Hematopoietic multipotent progenitor cell treated with erythropoietin and hydrocortisone succinate and interleukin-3 and kit ligand, for 6 days (in vitro differentiated cells): ENCODE measurements at places on chromosomes 3 and 15.

- peak; percentile 30 for DNase-seq
Measured at GRCh38 chr3:190401963-190402362, 14.0 kb downstream of the CLDN16 start.

DNA sequence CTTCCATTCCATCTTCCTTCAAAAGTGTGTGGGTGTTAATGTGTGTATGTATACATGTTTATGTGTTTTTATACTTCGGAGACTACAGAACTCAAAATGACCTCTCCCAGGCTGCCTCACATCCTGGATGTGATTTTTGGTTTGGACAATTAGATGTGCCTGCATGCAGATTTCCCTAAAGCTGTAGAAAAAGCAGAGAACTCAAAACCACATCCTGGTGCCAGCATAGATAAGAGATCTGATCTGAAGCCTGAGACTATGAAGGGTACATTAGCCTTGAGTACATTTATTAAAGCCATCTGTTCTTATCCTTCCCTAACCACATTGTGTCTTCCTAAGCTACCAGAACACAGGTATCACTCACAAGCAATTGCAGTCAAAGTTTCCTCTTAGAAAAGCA lies 319.4 kb upstream of the RASGRP1 start:
- DNase-seq, result peak; percentile 30

- peak; percentile 78 for DNase-seq
Measured at GRCh38 chr3:124402791-124403190, 327.5 kb upstream of the UMPS start.

- no peak for DNase-seq
Measured at GRCh38 chr3:47015151-47015550, 35.7 kb downstream of the NBEAL2 start.

GRCh38 chr3:10740954-10741353 lies 75.1 kb upstream of the SLC6A11 start:
- no peak for DNase-seq

DNA sequence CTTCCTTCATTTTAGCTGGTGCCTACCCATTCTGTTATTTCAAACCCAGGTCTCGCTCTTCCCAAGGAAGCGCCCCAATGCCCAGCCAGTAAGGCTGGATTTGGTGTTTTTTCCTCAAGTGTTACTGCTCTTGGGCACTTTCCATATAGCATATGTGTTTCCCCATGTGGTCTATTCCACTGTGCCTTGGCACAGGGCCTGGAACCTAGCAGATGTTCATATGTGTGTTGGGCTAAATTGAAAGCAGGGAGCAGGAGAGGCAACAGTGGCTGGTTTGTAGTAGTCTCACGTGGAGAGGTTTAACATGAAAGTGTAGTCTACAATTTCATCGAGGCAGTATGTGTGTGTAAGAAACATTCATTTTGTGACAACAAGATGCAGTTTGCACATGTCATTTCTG lies 48.2 kb upstream of the TEX264 start:
- DNase-seq, result peak; percentile 32

DNA sequence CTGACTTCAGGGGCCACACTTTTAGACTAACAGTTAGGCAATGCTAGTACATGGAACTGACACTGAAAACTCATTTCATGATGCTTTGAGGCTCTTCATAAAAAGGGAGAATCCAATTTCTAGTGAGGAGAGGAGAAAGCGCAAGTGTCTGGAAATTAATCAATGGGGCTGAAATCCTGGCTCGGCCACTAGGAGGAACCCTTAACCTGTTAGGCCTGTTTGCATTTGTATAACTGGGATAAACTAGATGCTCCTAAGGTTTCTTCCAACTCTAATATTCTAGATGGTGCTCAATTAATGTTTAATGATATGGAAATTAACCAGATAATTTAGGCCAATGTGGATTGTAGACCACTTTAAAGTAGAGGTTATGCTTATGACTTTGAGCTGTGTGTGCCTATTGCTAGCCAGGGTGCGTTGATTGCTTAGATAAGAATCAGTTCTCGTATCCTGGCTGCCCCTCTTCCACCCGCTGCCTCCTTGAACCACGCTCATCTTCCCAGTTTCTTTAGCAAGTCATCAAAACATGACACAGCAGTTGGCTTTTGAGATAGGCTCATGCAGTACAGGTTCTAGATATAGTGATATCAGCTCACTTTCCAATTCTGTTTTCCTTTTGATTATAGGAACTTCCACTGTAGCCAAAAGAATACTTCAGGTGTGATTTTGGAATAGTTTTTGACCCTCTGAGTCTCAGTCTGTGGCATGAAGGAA lies 16.8 kb upstream of the CRBN start:
- peak; percentile 66 for DNase-seq

DNA sequence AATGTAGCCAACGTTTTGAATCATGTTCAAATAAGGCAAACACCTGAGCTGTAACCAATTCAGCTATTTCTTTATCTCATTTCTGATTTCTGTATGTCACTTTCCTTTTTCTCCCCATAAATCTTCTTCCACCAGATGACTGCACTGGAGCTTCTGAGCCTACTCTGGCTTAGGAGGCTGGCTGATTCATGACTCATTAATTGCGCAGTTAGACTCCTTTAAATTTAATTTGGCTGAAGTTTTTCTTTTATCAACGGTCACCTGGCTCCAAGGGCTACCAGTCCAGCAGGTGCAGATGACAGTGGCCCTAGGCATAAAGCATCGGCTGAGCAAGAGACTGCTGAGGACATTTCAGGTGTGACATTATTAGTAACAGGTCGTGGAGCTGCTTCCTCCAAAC lies 39.6 kb upstream of the ITGA11 start:
- DNase-seq, result no peak

DNA sequence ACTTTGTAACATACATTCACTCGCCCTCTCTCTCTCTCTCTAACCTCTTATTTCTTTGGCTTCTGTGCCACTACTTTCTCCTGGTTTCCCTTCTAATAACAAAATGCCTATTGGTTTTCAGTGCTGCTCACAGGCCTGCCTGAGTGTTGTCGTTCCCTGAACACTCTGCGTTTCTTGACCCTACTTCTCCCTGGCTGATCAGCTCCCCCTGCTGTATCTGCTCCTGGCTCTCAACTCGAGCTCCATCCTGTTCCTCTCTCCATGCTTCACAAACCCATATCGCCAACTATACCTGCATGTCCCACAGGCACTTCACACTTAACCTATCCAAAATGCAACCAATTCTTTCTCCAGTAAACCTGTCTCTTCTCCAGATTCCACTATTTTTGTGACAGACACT lies 111.4 kb downstream of the OPA1 start:
- peak; percentile 59 for DNase-seq

- peak; percentile 86 for DNase-seq
Measured at GRCh38 chr15:73873889-73874511, 636 bp downstream of the TBC1D21 start.

DNA sequence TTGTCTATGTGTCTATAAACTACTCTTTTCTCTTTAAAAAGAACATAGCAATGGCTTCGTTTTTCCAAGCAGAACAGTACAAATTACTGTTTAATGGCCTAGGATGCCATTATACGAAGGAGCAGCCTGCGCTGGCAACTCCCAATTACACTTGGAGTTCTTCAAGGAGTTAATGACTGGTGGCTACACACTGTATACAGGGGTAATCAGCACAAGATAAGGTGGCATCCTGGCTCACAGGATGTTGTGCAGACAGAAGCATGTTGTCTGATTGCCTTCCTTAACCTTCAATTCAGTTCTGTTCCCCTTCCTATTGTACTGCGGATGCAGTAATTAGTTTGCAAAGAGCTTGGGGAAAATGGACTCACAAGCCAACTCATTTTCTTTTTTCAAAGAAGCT lies 250.7 kb upstream of the ROBO2 start:
- DNase-seq, result no peak

GRCh38 chr3:96012939-96013338 lies 801.5 kb upstream of the EPHA6 start:
- no peak for DNase-seq

DNA sequence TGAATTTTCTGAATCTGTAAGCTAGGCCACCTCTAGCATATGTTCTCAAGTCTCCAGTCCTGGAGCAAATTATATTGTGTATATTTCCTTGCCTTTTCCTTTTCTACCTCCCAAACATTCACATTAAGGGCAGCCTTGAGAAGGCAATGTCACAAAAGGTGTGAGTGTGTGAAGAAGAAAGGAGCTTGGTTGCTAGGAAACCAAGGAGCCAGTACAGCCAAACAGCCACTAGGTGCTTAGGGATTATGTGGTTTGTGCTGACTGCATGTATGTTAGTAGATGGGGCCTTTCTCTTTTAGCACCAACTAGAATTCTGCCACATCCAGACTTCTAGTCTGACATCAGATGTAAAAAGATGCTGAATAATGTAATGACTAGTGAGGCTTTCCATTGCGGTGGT lies 118.8 kb upstream of the DAZL start:
- DNase-seq, result peak; percentile 9

DNA sequence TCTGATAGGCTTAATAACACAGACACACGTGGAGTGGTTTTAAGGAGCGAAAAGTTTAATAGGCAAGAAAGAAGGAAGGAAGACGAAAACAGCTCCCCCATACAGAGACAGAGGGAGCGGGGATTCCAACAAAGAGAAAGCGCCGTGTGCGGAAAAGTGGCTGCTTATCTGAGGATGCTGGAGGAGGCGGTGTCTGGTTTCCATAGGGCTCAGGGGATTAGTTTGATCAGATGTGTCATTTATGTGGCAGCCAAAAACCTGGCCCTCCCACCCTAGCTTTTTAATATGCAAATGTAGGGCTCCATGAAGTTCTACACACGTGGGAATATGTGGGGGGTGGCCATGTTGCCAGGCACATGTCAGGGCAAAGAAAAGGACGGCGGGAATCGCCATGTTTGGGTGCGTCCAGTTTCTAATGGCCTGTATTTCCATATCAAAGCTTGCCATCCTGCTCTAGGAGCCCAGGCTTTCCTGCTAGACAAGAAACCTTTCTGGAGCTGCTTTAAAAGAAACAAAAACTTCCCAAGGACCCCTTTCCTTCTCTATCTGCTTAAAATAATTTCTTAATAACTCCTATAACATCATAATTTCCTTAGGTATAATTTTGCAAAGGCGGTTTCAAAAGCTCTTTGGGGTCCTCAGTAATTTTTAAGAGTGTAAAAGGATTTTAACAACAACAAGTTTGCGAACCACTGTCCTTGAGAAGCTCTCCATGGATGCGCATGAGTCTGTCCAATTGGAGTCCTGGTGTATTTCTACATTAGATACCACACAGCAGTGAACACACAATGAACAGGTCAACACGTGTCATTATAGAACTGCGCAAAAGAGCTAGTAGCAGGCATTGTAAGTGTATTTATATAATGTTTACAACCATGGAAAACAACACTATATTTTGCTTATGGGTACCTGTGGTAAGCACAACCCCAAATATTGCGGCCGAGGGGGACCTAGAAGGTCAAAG lies 622 bp upstream of the ZNF589 start:
- DNase-seq, result no peak
